ENCODE measurements at places on chromosomes 1 and 21.

- DNase-seq: no peak
Observed at GRCh38 chr1:160658814-160659193, 12.0 kb upstream of the SLAMF1 start.

DNA sequence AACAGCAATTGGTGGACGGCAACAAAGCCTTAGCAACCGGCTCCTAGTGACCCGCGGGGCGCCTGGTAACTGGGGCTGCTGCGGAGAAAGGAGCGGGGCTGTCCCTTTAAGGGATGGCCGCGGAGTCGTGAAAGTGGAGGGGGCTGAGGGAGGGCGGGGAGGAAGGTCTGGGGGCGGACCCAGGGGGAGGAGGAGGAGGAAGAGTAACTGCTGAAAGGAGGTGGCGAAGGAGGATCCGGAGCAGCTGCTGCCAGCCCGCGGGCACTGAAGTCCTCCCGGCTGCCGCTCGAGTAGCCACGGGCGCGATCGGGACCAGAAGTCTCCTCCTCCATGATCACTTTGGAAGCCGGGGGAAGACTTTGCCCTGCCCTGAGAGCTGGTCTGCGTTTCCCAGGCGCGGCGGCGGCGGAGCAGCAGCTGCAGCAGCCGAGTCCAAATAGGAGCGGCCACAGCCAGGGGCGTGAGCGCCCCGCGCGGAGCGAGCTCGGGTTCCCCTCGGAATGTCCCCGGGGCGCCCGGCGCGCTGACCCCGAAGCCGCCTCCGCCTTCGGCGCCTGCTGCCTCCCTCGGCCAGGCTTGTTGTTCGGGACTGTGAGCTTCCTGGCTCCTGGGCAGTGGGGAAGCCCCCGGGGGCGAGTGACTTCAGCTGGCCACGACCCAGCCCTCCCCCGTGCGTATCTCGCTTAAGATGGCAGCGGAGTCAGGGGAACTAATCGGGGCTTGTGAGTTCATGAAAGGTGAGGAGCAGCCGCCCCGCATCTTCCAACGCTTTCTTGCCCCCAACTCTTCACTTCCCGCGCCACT, at the start of gene CDC14A:
CDC14A (plus strand) TSS at position 240 of the 804 bp plus-strand sequence; CDS start at position 689, 449 bp downstream.
- peak; percentile 98 for DNase-seq

GRCh38 chr1:176837708-176838107, 326.8 kb downstream of the ASTN1 start:
- no peak for DNase-seq

DNA sequence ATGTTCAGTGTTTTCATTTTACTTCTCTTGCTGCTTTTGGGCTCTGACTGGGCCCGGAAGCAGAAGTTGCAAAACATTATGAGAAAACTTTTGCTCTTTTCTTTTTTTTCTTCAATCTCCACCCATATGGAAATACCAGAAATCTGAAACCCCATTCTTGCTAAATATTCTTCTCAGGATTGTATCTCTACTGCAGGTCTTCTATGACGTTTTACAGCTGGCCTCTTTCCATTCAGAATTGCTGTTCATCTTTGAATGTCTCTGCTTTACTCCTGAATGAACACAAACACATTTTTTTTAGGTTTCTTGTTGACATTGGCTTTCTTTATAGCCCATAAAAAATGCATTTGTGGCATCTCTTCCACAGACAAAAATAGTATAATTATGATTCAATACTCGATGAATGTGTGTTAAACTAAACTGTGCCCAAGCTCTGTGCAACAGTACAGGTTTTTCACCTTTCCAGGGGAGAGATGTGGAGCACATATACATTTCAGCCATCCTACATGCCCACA, 18.8 kb downstream of the PTPRC start:
- DNase-seq: peak; percentile 98

DNA sequence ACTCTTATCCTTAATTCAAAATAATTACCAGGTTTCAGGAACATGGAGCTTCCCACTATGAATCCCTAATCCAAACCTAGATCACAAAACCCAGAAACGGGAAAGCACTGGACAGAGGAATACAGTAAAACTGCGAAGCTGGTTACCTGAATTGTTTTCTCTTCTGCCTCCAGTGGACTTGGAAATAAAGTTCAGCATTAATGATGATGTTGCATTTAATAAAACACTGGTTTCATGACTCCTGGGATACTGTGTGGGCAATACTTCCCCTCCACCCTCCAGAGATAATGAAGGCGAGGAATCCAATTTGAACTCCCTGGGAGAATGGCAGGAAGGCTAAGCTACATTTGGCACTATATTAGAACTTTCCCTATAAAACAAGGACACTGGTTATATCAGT, 65.1 kb downstream of the WLS start:
- no peak for DNase-seq

GRCh38 chr1:65904681-65905083, 112.0 kb downstream of the PDE4B start:
- peak; percentile 49 for DNase-seq

DNA sequence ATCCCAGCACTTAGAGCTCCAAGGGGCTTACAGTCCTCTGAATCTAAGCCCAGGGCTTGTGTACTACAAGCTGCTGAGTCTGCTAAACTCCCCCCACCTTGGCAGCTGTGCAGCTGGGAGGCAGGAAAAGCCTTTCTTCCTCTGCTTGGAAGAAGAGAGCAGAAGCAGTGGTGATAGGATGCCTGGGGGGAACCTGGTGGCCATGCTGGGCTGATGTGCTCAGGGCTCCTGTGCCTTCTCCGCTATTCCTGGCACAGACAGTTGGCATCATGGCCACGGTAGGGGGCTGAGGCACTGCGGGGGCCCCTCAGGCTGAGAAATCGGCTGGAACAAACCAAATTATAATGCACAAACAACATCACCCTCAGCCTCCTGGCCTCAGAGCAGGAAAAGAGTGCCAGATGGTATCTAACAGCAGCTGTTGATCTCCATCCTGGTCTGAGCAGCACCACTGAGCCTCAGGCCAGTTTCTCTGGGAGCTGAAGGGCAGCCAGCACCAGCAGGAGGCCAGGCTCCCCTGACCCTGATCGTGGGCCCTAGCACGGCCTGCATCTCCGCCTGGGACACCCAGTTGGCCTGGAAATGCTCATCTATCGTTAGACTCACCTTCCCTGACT, 35.8 kb downstream of the ECE1 start:
- no peak for DNase-seq

DNA sequence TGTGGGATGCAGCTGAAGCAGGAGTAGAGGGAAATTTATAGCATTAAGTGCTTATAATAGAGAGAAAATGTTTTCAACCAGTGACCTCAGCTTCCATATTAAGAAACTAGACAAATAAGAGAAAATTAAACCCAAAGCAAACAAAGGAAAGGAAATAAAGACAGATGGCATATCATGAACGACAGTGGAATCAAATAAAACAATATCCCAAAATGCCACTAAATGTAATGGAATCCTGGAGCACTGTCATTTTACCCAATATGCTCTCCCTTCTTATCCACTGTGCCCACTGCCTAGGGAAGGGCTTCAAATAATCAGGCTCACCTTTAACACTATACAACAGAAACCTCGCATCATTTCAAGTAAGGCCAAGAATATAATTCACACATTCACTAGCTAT, 12.4 kb upstream of the CCN1 start:
- DNase-seq: no peak

- peak; percentile 94 for DNase-seq
Observed at GRCh38 chr1:55696181-55696754, 481.1 kb upstream of the USP24 start.
